Kidney (tissue), 22 donors: ENCODE measurements at places on chromosomes 1 and 21. TPM values are rescaled to one million over a fixed set of nuclear protein-coding genes. Genes with fewer than 3 reads are reported as not detected.

DNA sequence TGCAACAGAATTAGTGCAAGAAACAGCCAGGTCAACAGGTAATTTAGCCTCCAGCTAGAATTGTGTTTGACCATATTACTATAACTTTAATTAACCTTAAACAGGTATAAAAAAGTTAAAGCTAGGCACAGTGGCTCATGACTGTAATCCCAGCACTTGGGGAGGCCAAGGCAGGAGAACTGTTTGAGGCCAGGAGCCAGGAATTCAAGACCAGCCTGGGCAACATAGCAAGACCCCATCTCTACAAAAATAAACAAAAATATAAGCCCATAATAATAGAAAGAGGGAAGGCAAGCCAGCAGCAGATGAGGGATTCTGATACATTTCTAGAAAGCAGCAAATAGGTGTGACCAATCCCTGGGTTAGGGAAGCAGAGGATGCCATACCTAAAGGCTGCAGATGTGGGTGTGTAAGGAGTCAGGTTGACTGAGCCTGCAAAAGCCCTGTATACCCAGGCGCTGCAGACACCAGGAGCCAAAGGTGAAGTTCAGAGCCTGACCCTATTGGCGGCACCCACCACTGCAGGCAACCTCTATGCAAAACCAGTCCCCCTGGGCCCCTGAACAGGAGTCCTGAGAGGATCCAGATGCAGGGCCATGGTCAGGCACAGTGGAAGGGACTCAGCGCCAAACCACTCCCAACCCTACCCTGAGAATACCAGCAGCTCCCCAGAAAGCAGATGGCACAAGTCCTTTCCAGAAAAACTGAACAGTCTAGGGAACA, 19.3 kb upstream of the LSS start:
- no peak for DNase-seq

GRCh38 chr1:9805006-9805508, 18.7 kb downstream of the CLSTN1 start:
- DNase-seq: no peak

- DNase-seq: no peak
These were observed 5.5 kb upstream of the SNX27 start for GRCh38 chr1:151606384-151606783.

GRCh38 chr1:25145775-25146393, 86.4 kb downstream of the SYF2 start:
- DNase-seq: peak; percentile 85

- no peak for DNase-seq
These were observed 97.8 kb downstream of the SCMH1 start for GRCh38 chr1:41144285-41144684.

GRCh38 chr1:214880956-214881355, 201.6 kb upstream of the KCNK2 start:
- no peak for DNase-seq

DNA sequence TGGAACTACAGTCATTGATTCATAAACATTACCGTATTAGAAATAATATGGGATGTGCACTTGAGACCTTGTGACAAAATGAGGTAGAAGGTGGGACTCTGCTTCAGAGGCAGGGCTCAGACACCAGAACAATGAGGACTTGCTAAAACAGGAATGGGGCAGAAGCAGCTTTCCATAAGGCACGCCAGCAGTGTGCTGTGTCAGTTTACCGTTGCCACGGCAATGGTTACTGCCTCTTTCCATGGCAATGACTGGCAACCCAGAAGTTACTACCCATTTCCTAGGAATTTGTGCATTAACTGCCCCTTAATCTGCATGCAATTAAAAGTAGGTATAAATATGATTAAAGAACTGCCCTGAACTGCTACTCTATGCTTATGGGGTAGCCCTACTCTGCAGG, 169.0 kb downstream of the CHRM3 start:
- peak; percentile 37 for DNase-seq

SIM2 gene
- 71.3 TPM for total RNA-seq

SYCP1 gene
- total RNA-seq: not detected

NID1 gene
- total RNA-seq: 70.1 TPM

FLG gene
- not detected for total RNA-seq

KCNJ10 gene
- 4.9 TPM for total RNA-seq

CLDN17 gene
- not detected for total RNA-seq

GJA9 gene
- total RNA-seq: not detected
